Central memory CD4-positive, alpha-beta T cell (primary cell): ENCODE measurements at places on chromosomes 16 and 17.

DNA sequence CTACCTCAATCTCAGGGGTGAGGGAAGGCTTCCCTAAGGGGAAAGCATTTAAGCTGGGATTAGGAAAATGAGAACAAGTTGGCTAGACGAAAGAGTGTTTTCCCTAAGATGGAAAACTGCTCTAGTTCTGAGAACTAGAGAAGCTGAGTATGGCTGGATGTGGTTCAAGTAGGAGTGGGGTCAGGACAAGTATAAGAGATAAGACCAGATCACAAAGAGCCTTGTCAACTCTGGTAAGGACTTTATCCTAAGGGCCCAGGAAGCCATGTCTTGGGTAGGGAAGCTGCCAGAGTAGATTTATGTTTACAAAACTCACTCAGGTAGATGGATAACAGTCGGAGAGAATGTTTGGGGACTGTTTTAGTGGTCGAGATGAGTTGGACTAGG, 1.7 kb downstream of the ANKS4B start:
- no peak for DNase-seq

GRCh38 chr16:30882429-30883310, 11.2 kb downstream of the BCL7C start:
- DNase-seq, result no peak

- no peak for DNase-seq
Measured at GRCh38 chr16:63998-64913, 8.2 kb downstream of the RHBDF1 start.

DNA sequence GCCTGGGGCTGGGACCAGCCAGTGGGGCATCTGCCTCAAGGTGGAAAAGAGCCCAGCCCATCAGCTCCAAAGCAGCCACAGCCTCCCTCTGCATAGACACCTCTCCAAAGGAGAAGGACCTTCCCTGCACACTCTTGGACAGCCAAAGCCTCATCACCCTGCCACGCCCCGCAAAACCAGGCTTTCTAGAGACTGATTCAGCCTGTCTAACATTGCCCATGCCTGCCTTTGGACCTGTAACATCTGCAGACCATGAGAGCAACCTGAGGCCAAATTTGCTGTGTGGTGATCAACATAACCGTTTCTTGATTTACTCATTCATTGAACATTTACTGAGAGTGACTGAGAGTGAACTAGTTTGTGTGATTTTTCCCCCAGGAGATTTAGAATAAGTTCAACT, 219.7 kb upstream of the HSBP1 start:
- no peak for DNase-seq

GRCh38 chr17:62705778-62706597, 78.5 kb downstream of the MRC2 start:
- no peak for DNase-seq

DNA sequence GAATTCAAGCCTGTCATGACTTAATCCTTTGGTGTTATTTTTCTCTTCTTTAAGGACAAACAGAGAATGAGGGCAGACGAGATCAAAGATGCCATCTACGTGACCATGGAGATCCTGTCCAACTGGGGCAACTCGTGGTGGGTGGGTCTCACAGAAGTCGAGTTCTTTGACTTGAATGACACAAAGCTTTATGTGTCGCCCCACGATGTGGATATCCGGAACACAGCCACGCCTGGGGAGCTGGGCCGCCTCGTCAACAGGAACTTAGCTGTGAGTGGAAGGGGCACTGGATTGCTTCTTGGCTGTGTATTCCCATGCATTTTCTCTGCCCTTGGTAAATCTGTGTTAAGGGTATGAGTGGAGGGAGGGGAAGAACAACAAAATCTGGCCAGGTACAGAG, 158.7 kb downstream of the KATNIP start:
- no peak for DNase-seq
